ENCODE measurements at places on chromosomes 3 and 15. TPM values are rescaled to one million over a fixed set of nuclear protein-coding genes. Genes with fewer than 3 reads are reported as not detected.

- DNase-seq: no peak
These were observed 1.2 kb upstream of the ADAMTSL3 start for GRCh38 chr15:83652626-83653204.

GOLGB1 gene
- 49.7 TPM for total RNA-seq

GRCh38 chr3:120160050-120160449, 65.8 kb upstream of the GSK3B start:
- DNase-seq: no peak

DNA sequence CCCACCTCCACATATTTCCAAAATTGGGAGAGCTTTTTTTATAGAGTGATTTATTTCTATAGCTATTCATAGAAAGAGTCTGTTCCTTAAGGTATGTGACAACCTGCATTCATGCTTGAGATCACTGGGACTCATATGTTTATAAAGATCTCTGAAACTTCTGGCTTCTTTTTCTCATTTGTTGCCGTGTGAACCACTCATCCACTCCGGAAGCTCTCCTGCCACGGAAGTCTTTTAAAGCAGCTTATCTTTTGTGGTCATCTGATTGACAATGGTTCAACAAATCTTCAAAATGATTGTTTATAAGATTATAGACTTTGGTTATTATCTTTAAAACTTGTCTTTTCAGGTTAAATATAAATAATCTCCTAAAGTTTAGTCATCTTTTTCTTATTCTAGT, 260.5 kb downstream of the C3orf38 start:
- no peak for DNase-seq

- DNase-seq: no peak
These were observed 50.6 kb downstream of the IQSEC1 start for GRCh38 chr3:13022348-13023234.

DNA sequence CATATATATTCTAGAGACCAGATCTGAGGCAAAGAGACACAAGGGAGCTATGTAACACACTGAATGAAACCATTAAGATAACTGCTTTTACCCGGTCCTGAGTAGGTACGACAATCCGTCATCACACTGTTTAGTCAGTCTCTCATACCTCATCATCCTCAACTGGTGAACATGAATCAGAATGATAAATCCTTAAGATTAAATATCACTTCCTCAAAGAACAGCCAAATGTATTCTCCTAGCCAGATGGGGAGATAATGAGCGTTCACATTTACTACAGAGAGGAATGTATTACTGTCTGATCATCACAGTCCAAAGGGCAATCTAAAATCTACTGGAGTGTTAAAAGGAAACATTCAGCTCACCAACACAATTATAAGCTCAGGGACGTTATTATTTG, 319.4 kb upstream of the STAC start:
- DNase-seq: no peak

DNA sequence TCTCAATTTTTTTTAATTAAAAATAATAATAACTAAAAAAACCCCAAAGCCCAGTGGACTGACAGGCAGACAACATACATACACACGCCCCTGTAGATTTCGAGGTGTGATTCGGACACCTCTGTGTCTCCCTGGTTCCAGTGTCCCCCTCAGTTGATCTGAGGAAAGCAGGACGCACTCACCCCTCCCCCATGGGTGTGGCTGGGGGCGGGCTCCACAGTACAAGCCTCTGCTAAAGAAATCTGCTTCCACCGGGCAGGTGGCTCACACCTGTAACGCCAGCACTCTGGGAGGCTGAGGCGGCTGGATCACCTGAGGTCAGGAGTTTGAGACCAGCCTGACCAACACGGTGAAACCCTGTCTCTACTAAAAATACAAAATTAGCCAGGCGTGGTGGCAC, 33.8 kb upstream of the BLM start:
- DNase-seq: no peak

- no peak for DNase-seq
These were observed 104.9 kb downstream of the MFSD1 start for GRCh38 chr3:158906749-158907148.

DNA sequence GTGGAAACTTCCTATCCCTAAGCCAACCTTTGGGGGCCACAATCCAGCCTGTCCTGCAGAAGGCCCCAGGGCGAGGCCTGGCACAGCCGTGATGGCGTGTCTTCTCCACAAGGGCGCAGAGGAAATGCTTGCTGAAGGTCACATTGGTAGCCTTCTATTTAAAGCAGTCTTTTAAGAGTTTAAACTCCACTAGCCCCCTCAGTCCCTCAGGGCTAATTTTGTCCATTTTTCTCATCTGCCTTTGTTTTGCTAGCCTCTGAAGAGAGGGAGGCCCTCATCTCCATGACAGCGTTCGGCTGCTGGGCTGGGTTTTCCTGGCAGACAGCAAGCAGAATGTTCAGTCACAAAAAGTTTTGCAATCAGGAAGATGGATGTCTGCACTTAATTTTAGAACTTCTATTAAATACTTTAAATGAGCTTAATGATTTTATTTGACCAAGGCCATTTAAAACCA, 40.8 kb downstream of the RARB start:
- no peak for DNase-seq

FILIP1L gene
- total RNA-seq: 3.2 TPM

GRCh38 chr15:36614016-36614415, 34.6 kb downstream of the CDIN1 start:
- no peak for DNase-seq

GRCh38 chr3:4824926-4825325, 154.3 kb upstream of the BHLHE40 start:
- DNase-seq: no peak

GRCh38 chr3:46661776-46662766, 31.4 kb downstream of the ALS2CL start:
- DNase-seq: no peak

GABRR3 gene
- total RNA-seq: not detected

- DNase-seq: no peak
These were observed 452.8 kb downstream of the ROBO1 start for GRCh38 chr3:79314962-79315361.

Measured in Panc1 (cell line).